ENCODE measurements at places on chromosomes 11 and 22.

DNA sequence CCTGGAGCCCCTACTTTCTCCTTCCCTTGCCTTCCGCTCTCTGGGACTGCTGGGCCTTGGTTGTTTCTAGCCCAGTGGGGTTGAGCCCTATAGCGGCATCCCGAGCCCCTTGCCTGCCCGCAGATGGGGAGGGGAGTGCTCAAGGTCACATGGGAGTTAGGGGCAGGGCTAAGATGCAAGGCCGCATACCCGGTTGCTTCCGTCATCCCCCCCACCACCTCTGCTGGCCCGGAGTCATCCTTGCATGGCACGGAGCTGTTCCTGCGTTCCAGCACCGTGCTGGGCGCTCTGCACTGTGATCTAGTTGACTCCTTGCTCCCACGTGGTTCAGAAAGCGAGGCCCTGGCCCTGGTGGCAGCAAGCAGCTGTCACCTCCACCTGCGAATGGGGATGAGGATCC, 18.0 kb downstream of the FLRT1 start:
- DNase-seq: no peak

- DNase-seq: no peak
These were observed 96.1 kb upstream of the CD44 start for GRCh38 chr11:35042913-35043312.

DNA sequence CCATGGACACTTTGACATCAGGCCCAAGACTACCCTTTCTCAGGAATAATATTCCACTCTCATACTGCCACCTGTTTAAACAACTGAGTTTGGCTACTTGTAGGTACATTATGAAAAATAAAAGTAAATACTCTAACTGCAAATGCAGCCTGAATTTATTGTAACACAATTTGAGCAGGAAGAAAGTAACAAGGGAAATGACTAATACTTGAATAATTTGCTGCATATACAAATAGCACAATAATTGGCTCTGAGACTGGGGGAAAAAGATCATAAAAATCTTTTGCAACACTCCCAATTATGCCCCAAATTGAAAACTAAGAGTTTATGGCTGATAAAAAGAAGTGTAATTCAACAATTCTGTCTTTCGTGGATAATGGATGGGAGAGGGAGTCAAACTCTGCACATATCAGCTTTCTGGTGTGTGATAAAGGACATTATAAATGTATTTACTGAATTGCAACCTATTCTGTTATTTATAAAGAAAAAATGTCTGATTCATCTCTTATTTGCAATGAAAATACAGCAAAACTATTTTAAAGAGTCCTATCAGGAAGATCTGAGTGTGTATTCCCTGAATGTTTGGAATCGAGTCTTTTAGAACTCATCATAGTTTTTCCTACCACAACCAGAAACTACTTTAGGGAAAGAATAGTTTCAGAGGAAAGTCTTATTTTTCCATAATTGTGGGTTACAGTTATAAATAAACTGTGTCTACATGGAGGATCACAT, 359.0 kb downstream of the JRKL start:
- DNase-seq: no peak

DNA sequence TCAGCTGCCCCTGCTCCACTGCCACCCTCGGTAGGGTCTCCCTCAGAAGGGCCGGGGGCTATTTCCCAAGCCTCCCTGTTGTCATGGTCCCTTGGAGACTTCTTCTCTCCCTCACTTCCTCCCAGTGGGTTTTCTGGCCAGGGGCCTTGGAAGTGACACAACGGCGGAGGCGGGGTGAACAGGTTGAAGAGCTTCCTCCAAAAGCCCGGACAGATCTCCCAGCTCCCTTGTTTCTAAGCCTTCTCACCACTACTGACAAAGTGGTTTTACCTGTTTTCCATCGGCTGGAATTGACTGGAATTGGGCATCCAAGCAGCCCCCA, 14.5 kb downstream of the MYH9 start:
- no peak for DNase-seq

- no peak for DNase-seq
These were observed 16.1 kb downstream of the MS4A6E start for GRCh38 chr11:60343094-60343704.

GRCh38 chr11:71151561-71151960, 100.8 kb downstream of the SHANK2 start:
- no peak for DNase-seq

DNA sequence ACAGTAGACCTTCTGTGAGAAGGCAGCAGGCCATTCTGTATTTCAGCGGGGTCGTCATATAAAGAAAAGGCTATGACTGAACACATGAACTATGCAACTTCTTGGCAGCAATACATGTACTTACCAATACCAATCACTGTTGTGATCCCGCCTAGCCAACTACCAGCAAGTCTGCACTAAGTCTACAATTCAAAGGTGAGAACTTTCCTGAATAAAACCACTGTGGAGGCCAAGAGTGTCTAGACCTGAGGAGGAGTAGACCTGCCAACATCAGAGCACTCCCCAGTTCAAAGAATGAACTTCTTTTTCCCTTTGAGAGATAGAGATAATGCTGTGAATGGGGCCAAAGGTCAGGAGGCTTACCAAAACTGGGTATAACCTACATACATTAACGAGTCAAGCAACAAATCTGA, 108.2 kb downstream of the SIK3 start:
- no peak for DNase-seq

- peak; percentile 76 for DNase-seq
These were observed 4.4 kb downstream of the TP53I11 start for GRCh38 chr11:44946263-44946662.

- DNase-seq: no peak
These were observed 36.4 kb upstream of the LINC01488 start for GRCh38 chr11:69445131-69445470.

- DNase-seq: no peak
These were observed 249.1 kb downstream of the MIAT start for GRCh38 chr22:26906464-26906863.

DNA sequence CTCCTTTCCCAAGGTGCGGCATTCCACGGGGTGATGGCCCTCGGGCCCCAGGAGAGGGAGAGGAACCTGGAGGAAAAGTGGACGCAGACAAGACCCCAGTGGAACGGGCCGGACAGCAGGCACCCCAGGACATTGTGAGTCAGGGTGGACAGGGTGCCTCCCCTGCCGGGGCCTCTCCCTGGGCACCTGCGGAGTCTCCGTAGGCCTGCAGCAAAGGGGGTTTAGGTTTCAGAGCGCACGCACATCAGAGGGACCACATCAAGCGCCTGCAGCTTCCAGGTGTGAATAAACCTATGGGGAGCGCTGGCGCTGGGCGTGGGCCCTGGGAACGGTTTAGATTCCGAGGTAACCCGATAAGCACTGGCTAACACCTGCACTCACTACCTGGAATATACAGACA, 22.7 kb upstream of the FGF19 start:
- no peak for DNase-seq

GRCh38 chr11:35214226-35214770, 75.3 kb downstream of the CD44 start:
- DNase-seq: no peak

DNA sequence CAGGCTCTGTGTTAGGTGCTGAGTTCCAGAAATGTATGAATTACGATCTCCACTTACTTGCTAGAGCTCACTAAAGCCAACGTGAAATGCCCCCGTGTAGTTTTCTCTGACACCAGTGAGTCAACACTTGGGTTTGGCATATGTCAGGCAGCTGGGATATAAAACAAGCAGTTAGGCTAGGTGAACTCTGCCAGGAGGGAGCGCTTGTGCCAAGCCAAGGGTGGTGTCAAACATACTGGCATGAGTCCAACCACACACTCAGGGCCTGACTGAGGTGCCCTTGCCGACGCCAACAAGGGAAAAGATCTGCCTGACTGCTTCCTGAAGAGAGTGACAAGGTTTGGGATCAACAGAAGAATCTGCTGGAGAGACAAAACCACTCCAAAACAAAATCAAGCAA, 167.8 kb upstream of the NARS2 start:
- DNase-seq: no peak

GRCh38 chr11:14424096-14424495, 65.1 kb upstream of the RRAS2 start:
- no peak for DNase-seq

DNA sequence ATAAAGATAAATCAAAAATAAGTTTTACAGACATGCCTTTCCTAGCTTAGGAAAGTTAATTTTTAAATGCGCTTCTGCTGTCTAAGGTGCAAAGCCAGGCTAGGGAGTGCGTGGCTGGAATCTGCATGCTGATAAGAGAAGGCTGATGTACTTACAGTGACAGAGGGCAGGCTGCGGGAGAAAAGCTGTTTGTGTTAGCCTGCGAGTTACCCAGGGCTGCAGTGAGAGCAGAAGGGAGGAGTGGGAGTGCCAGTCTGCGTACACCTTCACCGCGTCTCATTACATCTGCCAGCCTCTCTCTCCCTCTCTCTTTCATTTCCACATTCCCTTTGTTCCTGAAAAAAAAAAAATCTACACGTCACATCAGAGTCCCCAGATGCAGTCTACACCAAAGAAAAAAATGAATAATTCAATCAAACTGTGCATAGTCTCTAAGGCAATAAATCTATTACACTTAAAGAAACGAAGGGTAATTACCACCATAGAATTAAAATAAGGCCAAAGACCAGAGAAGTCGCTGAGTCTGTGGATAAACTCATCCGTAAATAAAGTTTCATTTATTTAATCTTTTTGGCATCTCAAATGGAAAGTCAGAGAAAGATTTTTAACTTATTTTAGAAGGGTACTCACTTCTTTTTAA, 126.4 kb upstream of the C11orf58 start:
- DNase-seq: no peak

- DNase-seq: no peak
These were observed 5.0 kb upstream of the KCNJ11 start for GRCh38 chr11:17393472-17393871.

- DNase-seq: no peak
These were observed 10.2 kb upstream of the DDB2 start for GRCh38 chr11:47204637-47204989.

- no peak for DNase-seq
These were observed 1.0 kb downstream of the DNHD1 start for GRCh38 chr11:6498121-6498520.

GRCh38 chr22:33984656-33985285, 64.5 kb upstream of the LARGE1 start:
- DNase-seq: no peak

- no peak for DNase-seq
These were observed 41.5 kb downstream of the DDX6 start for GRCh38 chr11:118749429-118749828.

GRCh38 chr22:19115628-19116027, 6.6 kb downstream of the DGCR2 start:
- peak; percentile 33 for DNase-seq

GRCh38 chr11:78810559-78811009, 235.9 kb upstream of the NARS2 start:
- DNase-seq: no peak

DNA sequence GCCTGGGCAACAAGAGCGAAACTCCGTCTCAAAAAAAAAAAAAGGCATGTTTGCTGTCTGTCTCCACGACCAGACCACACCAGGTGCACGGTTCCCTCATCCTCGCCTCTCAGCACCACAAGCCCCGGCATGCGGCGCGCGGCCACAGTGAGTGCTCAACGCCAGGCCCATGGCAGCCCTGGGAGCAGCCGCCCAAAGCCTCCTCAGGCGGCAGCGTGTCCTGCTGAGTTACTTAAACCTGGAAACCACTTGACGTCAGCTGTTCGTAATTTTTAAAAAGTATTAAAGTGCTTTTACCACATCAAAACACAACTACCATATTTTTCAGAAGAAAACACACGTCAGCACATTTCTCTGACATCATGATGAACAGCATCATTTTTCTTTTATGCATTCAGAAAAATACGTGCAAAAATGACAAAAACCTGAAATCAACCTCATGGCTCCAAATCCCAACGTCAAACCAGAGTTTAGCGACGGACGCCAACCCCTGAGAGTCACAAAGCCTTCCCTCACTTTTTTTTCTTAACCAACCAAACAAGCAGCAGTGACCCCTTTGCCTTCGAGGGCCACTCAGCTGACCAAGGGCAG, 2.1 kb downstream of the DEAF1 start:
- peak; percentile 65 for DNase-seq

DNA sequence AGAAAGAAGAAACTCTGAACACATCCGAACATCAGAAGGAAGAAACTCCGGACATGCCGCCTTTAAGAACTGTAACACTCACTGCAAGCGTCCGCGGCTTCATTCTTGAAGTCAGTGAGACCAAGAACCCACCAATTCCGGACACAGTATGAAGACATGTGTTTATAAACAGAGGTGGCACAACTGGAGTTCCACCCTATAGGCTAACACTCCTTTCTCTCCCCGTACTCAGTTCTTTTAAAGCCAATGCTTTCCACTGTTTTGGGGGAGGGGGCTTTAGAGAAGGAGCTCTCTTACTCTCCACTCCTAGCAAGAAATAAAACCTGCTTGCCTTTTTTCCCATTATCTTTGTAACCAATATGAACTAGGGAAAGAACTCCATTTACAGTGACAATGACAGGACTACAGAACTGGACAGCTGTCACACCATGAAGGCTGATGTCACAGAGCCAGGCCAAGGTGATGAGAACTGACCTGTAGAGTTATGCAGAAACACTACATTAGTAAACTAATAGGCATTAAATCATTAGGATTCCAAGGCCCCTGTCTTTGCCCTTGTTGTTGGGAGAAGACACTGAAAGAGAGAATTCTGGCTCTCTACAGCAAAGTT, 733 bp downstream of the TRIM5 start:
- DNase-seq: no peak

GRCh38 chr11:47946682-47947559, 33.4 kb upstream of the PTPRJ start:
- no peak for DNase-seq

- no peak for DNase-seq
These were observed 5.1 kb downstream of the USP35 start for GRCh38 chr11:78193806-78194205.

DNA sequence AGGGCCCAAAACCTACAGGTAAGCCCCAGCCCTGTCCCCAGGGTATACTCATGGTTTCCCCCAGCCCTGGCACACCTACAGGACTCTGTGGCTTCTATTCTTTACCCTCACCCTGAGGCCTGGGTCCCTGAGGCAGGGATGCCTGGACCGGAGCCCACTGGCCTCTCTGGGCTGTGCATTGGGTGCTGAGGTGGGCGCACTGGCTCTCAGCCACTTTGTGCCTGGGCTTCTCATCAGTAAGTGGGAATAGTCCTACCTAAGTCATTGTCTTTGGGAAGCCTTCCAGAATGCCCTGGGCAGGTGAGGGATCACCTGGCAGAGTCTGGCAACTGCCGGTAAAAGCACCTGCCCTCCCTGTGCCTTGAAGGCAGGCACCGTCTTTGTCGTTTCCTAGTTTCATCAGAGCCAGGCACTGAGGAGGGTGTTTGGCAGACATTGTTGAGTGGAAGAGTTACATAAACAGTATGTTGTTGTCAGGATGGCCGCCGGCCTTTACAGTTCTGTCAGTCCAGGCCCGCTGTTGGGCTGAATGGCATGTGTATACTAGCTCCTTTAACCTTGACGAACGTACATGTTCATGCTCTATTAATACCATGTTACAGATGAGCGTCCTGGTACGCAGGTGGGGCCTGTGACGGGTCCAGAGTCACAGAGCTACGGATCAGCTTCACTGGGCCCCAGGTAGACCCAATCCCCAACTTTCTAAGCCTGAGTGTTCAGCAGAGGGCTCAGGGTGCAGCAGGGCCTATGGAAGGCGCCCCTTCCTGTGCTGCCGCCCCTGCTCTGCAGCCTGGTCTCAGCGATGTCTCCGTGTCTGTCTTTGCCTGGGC, 23.0 kb downstream of the SHANK3 start:
- DNase-seq: peak; percentile 27
